ENCODE measurements at places on chromosomes 3 and 15.

DNA sequence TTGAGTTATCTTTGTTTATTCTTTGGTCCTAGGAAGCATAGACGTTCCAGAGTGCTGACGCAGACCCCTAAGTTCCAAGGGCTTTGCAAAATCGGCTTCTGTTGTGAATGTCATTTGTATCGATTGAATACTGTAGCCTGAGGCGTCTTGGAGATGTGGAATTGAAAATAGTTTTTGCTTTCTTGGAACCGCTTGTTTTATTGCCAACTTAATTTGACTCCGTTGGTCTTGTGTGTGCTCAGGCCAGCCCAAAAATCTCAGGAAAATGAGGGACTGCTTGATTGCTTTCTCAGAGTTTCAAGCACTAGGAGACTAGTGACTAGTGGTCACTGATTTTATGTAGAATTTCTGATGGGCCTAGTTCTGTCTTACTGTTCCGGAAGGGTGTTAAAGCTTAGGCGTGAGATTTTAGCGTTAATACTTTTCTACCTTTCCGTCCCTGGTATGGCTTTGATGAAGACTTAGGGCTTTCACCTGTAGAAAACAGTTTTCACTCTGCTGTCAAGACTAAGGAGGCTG lies 263 bp upstream of the UTS2B start:
- DNase-seq = no peak

DNA sequence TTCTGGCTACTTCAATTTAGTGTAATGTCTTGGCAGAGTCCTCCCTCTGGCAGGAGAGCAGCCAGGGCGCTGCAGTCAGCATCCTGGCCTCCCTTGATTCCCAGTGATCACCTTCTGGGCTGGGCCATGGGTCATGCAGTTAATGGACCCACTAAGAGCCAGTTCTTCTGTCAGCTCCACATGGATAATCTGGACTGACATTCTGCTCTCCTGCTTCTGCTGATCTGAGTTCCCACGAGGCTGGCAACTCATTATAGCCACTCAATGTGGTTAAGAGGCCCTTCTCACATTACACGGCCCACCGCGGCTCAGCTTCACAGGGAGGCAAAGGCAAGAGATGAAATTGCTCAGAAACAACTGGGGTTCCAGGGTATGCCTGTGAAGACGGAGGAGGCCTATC lies 94.0 kb downstream of the WDR76 start:
- no peak for DNase-seq

DNA sequence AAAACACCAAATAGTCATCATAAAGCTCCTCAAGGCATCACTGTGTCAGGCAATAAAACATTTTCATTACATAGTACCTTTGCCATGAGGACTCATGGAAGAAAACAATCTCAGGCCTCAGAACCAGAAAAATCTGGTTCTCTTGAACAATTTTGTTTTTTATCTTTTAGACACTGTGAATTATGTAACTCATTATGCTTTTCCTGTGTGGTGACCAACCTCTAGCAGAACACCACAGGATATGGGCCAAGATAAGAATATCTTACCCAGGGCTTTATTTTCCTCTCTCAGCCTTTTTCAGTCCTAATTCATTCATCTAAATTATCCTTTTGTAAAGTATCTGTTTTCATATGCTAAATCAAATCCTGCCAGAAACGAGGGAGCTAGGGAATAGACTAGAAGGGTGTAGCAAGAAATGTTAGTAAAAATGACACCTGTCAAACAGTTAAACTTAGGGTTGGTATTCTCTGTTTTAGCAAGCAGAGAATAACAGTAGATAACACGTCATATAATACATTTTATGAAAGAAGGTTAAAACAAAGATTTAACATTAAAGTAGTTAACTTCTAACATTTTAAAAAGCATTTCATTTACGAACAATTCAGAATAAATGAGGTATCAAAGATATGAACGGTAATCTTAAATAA lies 111.1 kb downstream of the FBXL22 start:
- no peak for DNase-seq

DNA sequence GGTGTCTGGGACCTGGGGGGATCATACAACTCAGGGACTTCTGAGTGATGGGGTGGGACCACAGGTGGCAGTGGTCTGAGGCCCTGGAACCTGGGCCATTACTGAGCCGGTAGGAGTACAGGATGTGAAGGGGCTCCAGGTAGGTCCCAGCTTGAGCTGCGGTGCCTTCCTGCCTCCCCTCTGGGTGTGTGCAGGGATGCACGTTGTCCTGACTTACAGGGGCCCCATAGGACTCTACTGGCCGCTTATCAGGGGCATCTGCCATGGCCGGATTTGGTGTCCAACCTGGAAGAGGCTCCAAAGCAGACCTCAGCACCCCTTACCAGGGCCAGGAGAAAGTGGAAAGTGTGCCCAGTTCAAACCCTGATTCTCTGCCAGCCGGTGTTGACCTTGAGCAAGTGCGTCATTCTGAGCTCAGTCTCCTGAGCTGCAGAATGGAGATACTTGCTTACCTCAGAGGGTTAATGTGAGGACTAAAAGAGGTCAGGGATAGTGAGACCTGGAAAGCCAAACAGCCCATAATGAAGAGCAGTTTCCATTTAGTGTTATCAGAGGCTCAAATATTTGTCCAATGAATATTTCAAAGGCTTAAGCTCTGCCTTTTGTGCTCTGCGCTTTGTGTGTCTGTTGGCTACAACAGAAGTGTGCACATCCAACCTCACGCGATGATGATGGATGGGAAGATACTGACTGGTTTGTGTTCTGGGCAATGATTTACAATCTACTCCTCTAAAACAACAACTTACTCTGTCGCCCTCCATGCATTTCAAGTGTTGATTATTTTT lies 35.4 kb upstream of the ESYT3 start:
- DNase-seq = no peak

DNA sequence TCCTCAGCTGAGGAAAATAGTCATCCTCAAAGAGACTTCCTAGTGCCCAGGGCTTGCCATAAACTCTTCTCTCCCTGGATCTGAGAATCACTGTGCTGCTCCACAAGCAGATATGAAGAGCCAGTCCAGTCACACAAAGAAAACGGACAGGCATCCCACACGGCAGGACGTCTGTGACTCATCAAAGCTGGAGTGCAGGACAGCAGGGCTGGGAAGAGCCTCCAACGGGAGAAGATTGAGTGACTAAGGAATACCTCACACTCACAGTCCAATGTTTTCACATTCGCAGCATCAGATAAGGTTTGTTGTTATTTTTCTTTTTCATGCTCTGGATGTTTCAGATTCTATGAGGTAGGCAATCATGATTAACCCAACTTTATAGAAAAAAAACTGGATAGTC lies 57.8 kb downstream of the NEK10 start:
- peak; percentile 82 for DNase-seq

DNA sequence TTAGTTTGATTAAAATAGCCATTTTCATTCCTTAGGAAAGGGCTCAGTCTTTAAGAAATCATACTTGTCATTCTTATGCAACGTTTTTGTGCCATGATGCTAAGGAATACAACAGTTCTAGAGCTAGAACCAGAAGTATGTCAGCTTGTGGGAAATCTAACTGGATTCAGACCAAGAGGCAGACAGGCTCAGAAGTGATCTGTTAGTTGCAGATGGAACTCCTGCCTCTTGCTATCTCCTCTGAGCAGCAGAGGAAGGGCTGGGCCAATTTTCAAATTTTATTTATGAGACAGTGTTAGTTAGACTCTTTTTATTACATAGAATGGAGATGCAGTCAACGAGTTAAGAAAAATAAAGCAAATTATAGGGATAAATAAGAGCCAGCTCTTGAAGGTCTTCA lies 48.5 kb upstream of the RYR3 start:
- DNase-seq = no peak

DNA sequence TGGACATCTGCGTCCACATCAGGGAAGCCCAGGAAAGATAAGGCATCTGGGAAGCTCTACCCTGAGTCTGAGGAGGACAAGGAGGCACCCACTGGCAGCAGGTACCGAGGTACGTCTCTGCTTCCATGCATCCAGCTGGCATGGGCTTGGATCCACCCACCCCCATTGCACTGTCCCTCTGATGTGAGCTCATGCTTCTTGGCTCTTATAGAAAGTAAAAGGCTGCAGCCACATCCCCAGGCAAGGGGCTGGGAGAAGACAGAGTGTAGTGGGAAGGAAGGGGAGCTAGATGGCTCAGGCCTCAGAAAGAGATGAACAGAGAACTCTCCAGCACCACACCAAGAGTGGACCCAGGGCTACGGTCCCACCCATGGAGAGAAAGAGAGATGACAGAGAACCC lies 18.2 kb downstream of the PTH1R start:
- DNase-seq = no peak

GRCh38 chr15:52642386-52643361 lies 36.5 kb downstream of the ATOSA start:
- no peak for DNase-seq

GRCh38 chr15:100167884-100168375 lies 173.8 kb downstream of the ADAMTS17 start:
- no peak for DNase-seq

DNA sequence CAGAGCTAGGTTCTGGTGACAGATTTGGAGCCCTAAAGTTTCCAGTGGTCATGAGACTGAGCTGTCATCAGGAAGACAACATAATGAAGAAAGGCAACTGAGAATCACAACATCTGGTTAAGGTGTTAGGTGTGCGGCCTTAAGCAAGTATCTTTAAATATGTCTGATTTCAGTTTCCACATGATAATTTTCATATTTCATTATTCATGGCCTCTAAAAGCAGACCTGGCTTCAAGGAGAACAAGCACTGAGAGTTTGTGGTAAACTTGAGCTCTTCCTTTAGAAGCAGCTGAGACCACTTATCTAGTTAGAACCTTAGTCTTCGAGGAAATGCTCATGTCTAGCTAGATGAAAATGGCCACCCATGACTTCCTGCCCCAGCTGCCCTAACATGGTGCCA lies 25.7 kb upstream of the MYLK start:
- DNase-seq = no peak

GRCh38 chr3:14123308-14124222 lies 1.1 kb downstream of the CHCHD4 start:
- DNase-seq = no peak

DNA sequence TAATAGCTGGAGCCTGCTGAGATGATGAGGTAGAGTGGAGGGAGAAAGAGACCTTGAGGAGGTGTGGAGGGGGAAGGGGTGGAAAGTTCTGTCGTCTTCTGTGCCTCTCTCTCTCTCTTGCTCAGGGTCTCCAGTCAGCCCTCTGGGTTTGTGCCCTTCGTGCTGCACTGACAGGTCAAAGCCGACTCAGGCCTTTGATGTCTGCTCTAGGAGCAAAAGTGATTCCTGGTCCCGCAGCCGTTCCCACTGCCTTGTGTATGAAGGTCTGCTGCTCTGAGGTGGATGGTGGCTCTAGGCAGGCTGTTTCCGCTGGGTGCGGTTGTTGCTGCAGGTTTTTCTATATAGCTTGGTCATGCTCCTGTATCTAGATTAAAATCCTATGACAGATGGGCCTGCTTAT lies 89.4 kb downstream of the IGF1R start:
- DNase-seq = no peak

DNA sequence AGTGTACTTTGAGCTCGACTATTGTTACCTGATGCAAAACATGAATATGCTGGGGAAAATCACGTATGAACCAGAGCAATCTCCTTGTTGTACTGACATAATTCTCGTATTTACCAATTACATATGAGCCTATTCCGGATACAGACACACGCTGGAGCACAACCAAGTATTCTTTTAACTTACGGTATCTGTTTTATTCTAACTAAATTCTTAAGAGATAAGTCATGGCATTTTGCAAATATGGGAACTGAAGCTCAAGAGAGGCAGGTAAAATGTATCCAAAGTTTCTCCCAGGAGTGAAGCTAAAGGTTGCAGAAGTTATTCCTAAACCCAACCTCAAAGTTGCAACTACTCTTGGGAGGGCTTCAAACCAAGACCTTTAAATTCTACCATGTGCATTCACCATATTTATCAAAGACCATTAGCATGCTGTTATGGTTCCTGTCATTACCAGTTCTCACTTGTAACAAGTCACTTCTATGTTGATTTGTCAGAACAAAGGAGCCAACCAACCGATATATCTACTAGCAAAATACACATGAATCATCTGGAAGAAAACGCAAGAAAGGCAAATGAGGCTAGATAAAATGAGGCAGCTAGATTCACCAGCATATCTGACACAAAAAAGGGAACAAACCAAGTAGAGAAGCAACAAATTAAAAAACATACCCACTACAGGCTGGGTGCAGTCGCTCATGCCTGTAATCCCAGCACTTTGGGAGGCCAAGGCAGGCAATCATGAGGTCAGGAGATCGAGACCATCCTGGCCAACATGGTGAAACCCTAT lies 17.8 kb downstream of the TBL1XR1 start:
- DNase-seq = no peak

DNA sequence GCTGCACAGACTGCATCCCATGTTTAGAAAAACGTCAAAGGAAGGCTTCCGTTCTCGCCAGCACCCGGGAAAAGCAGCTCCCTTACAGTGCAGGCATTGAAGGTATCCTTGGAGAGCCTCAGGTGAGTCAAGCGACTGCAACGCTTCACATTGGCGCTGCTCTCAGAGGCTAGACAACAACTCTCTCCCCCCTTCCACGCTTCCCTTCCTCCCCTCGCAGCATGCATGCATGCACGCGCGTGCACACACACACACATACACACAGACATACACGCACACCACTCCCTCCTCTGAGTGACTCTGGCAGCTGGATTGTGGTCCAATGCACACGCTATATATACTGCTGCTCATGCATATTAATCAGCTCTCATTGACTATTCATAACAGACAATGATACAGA lies 191.1 kb downstream of the PDZRN3 start:
- no peak for DNase-seq

- no peak for DNase-seq
Measured at GRCh38 chr3:152785051-152785450, 49.9 kb upstream of the P2RY1 start.

GRCh38 chr15:57235873-57236272 lies 140.4 kb upstream of the CGNL1 start:
- no peak for DNase-seq

GRCh38 chr3:43485931-43486330 lies 135.9 kb downstream of the ANO10 start:
- no peak for DNase-seq

GRCh38 chr3:104988496-104988895 lies 378.2 kb upstream of the ALCAM start:
- DNase-seq = no peak

DNA sequence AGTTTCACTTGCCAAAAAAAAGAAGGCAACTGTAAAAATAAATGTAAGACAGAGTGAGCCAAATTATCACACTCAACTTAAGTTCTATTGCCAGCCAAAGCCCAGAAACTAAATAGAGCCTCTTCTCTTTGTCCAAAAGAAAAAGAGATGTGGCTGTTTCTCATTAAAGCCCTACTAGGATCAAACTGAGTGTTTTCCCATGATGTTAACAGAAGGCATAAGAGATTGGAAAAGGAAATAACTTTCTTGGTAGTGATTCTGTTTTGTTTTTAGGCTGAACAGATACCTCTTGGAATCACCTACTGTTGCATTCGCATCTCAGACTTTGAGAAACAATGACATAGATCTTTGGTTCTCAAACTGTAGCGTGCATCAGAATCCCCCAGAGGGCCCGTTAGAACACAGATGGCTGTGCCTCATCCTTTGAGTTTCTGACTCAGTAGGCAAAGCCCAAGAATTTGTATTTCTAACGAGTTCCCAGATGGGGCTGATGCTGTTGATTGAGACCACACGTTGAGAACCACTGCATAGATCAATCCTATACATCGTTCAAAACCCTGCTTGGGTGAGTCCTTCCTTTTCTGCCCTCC lies 42.5 kb upstream of the SRGAP3 start:
- DNase-seq = no peak

All from brain pericyte (primary cell).